ENCODE measurements at places on chromosomes 1 and 21.
A peak's percentile ranks its signal among the peaks of the same experiment; 100 is the strongest.

DNA sequence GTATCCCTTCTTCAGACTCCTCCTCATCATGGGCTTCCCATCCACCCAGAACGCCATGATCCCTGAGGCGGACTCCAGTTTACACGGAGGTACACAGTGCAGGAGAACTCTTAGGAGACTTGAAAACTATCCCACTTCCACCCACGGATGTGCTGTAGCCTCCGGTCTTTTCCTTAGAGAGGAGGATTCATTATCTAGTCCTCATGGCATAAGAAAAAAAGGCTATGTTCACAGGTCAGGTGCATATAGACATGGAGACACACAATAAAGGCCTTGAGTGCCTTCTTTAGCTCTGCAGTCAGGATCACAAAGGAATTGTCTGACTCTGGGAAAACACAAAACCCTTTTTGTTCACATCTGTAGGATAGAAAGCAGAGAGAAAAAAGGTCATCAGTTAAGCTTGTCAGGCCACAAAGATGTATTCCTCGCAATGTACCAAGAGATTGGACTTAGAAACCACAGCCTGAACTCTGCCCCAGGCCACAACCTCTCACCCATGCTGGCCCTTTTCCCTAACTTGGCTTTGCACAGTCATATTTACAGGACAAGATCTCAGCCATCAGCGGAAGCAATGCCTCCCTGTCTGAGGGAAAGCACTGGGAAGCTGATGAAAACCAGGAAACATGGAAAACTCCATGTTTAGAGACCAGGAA, 9.0 kb downstream of the CRP start:
- DNase-seq = no peak

DNA sequence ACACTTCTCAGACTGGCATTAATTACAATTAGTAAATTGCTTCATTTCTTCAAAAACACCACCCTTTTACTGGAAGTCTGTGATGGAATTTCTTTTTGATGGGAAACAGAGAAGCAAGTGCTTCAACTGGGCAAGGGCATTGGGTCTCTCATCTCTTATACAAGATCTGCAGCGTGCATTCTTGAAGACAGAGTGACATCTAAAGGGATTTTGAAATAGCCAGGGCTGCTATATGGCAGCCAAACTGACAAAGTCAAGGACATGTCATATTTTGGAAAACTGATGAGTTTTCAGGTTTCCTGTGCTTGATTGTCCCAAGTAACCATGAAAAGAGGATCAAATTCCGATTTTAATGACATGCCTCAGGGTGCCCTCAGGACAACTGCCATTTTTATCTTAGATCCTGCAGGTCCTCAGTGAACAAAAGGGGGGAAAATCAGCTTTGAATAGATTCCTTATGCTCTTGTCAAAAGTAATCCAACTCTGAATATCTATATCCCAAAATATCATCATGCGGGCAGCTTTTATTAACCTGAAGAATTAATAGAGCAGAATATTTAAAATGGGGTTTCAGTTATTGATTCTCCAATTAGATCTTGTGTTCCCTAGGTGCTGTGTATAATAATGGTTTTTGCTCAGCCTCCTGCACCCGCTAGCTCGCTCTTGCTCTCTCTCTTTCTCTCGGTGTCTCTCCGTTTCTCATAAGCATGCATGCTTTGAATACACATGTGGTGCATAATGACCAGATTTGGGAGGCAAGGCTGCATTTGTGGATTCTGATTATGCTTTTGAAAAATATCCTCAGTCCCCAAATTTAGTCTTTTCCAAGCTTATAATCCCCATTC, 221.8 kb downstream of the TTLL7 start:
- no peak for DNase-seq

DNA sequence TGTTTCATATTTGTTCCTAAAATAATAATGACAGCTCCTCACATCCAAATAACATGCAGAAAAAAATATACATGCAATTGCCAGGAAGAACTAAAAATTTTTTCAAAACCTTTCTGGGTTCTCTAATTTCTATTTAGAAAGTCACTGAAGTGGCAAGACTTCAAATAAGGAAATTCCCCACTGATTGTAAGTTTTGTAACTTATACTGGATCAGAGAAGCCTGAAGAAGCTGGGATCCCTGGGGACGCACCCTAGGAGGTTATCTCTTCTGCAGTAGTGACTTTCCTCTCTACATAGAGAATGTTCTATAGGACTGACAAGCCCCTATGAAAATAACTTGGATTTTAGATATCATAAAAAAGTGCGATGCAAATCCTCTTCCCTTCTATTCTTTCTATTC, 182.6 kb downstream of the MRPL39 start:
- no peak for DNase-seq

- DNase-seq = no peak
Observed at GRCh38 chr1:47866601-47867437, 130.4 kb downstream of the TRABD2B start.

GRCh38 chr1:8782001-8782620, 35.3 kb downstream of the RERE start:
- DNase-seq = no peak

- DNase-seq = peak; percentile 35
Observed at GRCh38 chr1:26690576-26691031, 5.2 kb upstream of the ARID1A start.

GRCh38 chr1:15501208-15502032, 22.6 kb downstream of the CASP9 start:
- peak; percentile 40 for DNase-seq

DNA sequence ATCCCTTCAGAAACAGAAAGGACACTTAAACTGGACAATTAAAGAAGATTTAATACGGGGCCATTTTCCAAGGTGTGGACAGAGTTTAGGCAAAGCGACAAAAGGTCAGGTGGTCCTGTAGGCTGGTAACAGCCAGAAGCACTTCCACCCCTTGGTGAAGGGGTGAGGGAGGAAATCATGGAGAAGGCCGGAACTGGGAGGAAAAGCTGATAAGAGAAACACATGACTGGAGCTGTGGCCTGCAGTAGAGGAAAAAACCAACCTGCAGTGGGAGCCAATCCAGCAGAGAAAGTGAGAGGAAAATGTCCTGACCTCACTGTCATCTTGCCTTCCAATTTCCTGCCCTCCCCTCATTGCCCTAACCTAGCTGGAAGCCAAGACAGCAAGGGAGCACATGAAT, 249.8 kb downstream of the LMO4 start:
- DNase-seq = no peak

DNA sequence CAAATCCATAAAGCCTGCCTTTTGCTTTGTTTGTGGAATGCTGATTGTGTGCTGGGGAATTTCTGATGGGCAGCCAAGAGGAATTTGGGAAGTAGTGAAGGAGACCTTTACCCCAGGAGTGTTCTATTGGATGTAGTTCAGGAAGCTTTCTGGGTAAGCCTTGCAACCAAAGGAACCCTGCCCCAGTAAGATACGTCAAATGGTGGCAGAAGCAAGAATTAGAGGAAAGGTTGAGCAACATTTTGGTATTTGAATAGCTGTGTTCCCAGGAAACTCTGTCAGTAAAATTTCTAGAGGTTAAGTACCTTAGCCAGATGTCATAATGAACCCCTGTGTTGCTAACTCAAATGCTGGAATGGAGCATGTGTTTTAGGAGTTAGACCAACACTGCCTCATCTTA, 6.4 kb downstream of the MGST3 start:
- peak; percentile 95 for DNase-seq

- no peak for DNase-seq
Observed at GRCh38 chr21:37414292-37415253, 48.0 kb downstream of the DYRK1A start.

GRCh38 chr1:100075773-100076172, 57.0 kb downstream of the SASS6 start:
- DNase-seq = peak; percentile 65

GRCh38 chr1:150249936-150250335, 7.6 kb upstream of the CA14 start:
- no peak for DNase-seq

GRCh38 chr1:231727171-231727570, 100.6 kb downstream of the DISC1 start:
- no peak for DNase-seq

- DNase-seq = no peak
Observed at GRCh38 chr1:175250027-175250426, 57.5 kb upstream of the KIAA0040 start.

GRCh38 chr1:15788624-15789301, 18.7 kb downstream of the UQCRHL start:
- peak; percentile 56 for DNase-seq

DNA sequence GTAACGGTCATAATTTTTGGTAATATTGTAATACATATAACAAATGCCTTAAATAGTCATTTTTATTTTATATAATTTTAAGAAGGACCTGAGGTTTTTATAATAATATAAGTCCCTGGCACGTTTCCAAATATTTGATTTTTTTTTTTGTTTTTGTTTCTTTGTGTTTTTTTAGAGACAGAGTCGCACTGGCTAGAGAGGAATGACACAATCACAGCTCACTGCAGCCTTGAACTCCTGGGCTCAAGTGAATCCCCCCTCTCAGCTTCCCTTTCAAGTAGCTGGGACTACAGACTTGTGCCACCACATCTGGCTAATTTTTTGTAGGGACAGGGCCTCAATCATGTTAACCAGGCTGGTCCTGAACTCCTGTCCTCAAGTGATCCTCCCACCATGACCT, 29.7 kb downstream of the ARHGAP29 start:
- no peak for DNase-seq

DNA sequence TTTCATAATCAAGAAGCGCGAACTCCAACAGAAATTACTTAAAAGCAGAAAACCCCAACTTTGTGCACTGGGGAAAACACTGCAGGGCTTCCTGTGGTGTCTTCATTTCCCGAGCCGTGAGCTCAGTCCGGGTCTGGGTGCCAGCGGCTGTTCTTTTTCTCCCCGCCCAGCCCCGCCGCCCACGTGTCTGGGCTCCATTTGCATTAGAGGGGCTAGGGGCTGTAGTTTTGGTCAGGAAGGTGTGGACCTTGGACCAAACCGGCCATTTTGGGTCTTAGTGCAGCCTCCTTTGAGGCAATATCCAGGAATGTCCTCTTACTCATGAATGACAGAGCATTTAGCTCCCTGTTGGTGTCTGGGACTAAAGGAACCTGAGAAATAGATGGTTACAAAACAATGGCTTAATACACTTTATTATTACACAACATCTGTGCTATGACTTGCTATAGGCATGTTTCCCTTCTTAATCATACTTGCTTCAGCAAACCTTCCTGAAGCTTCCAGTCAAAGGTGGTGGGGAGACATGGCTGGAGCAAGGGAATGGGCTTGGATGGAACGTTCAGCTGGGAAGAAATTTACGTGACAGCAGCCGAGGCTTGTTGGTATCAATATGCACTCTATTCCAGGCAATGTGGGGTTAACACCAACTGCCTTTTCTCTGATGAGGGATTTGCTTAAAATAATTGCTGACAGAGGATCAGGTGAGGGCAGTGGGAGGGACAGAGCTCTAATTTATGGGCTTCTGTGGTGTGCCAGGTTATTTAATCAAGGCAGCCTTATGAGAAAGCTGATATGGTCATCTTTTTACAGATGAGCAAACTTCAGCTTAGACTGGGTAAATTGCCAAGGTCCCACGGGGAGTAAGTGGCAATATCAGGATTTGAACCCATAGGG, 1.1 kb downstream of the AGTRAP start:
- peak; percentile 83 for DNase-seq

DNA sequence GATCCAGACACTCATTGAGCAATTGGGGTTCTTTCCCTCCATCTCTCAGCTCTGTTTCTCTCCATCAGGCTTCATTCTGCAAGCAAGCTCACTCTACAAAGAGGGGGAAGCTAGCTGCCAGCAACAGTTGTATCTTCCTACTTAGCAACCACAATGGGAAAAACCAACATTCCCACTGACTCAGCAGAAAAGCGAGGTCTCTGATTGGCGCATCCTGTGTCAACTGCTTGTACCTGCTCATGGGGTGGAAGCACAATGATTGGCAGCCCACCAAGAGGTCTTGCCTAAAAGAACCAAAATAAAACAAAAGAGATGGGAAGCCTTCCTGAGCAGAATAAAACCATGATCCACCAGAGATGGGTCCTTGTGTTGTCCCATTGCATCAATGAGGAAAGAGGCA, 4.0 kb upstream of the CDA start:
- peak; percentile 43 for DNase-seq

GRCh38 chr1:147292012-147292411, 49.5 kb downstream of the CHD1L start:
- peak; percentile 84 for DNase-seq

DNA sequence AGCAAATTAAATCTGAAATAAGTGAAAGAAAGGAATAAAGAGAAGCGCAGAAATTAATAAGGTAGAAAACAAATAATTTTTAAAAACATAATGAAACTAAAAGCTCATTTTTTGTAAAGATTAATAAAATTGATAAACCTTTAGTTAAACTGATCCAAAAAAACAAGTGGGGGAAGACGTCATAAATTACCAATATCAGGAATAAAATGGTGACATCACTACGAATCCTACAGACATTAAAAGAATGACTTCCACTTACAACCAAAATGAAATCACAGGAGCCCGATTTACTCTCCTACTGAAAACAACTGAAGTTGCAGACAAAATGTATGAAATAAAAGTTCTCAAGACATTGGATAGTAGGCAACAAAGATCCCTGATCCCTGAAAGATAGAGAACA, 68.1 kb upstream of the IFFO2 start:
- no peak for DNase-seq

DNA sequence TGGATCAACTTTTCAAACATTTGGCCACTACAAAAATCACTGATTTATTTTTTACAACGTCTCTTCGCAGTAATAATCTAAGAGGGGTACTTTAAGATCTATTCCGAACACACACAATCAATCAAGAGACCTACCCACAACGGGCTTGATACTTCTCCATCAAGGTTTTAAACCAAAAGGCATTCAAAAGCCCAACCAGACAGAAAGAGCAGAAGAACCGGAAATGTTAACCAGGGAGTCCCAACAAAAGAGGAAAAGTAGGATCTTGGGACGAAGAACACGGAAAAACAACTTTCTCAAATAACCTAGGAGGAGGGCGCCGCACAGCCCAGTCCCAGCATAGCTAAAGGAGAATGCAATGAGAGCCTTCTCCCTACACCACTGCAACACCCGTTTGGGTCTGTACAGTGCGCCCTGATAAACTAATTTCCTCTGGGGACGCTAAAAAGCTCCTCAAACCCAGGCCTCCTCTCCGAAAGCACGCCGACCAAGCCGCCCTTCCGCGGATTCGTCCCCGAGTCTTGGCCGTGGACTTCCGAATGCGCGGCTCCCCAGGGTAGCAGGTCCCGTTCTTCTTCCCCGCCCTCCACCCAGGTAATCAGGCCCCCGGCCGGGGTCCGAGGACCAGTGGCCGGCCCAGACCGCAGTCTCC, 623 bp downstream of the RPL22 start:
- no peak for DNase-seq

GRCh38 chr1:245677461-245678240, 522.9 kb downstream of the KIF26B start:
- peak; percentile 40 for DNase-seq

- no peak for DNase-seq
Observed at GRCh38 chr1:21118167-21118566, 58.5 kb downstream of the EIF4G3 start.

DNA sequence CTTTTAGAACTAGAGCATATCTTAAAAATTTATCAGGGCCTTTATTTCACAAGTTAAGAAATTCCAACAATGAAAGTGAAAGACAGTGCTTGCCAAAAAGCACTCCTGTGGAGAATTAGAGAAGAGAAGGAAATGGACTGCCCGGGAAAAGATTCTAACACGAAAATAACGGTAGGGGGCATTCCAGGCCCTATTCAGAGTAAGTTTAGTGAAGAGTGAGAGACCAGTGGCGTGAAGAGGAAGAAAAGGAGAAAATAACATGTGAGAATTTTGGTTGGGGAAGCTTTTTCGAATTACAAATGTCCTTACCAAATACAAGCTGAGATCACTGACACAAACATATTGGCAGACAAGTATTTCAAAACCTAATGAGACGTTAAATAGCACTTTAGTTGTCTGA, 38.4 kb upstream of the RBM34 start:
- peak; percentile 82 for DNase-seq

- no peak for DNase-seq
Observed at GRCh38 chr1:175892686-175893085, 149.3 kb upstream of the TNR start.

All from fibroblast of the aortic adventitia (primary cell).